Cardiac muscle cell (in vitro differentiated cells and primary cell): ENCODE measurements at places on chromosomes 2 and 18. TPM values are rescaled to one million over a fixed set of nuclear protein-coding genes. Genes with fewer than 3 reads are reported as not detected.
A peak's percentile ranks its signal among the peaks of the same experiment; 100 is the strongest.

The GPR55 gene
- polyA plus RNA-seq, result not detected in 2 replicates

GRCh38 chr2:139773720-139774277, 993.6 kb upstream of the NXPH2 start:
- DNase-seq, result no peak

The GALR1 gene
- polyA plus RNA-seq, result not detected in 2 replicates

- no peak for DNase-seq
Observed at GRCh38 chr2:26860211-26860850, 12.4 kb downstream of the DPYSL5 start.

DNA sequence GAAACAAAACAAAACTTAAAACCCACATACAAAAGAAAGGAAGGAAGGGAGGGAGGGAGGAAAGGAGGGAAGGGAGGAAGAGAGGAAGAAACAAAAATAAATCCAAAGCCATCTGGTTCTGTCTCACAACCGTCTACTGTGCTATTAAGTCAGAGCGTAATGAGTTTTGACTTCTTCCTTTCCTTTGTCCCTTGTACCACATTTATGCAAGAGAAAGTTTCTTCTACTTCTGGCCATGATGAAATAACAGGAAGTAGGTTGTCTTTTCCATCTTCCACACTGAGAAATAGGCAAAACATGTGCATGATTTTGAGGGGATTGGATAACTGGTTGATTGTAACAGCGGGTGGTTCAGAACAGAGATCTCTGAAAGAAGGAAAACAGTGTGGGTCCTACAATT, 121.4 kb downstream of the CTAGE1 start:
- no peak for DNase-seq

GRCh38 chr2:73366060-73366459, 19.6 kb upstream of the ALMS1 start:
- no peak for DNase-seq

The NXPH2 gene
- polyA plus RNA-seq, result 4.7 and 5.4 TPM in 2 replicates

GRCh38 chr2:226180281-226180884, 619.2 kb downstream of the IRS1 start:
- DNase-seq, result no peak

The LAMA1 gene
- 11.4 and 20.8 TPM in 2 replicates for polyA plus RNA-seq

DNA sequence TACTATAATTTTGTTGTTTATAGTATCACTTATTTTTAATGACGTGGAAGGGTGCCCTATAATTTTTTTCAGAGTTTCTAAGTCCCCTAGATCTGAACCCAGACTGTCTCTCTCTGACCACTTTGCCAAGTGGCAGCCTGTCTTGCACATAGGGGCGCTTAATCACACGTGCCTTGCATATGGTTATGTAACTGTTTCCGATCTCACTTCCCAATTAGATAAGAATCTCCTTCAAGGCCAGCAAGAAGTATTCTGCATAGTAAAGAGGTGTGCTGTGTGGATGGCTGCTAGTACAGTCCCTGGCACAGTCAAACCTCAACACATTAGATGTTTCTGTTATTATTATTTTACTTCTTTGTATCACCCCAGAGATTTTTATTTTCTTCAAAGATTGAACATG, 197.8 kb upstream of the SIX2 start:
- DNase-seq, result no peak

DNA sequence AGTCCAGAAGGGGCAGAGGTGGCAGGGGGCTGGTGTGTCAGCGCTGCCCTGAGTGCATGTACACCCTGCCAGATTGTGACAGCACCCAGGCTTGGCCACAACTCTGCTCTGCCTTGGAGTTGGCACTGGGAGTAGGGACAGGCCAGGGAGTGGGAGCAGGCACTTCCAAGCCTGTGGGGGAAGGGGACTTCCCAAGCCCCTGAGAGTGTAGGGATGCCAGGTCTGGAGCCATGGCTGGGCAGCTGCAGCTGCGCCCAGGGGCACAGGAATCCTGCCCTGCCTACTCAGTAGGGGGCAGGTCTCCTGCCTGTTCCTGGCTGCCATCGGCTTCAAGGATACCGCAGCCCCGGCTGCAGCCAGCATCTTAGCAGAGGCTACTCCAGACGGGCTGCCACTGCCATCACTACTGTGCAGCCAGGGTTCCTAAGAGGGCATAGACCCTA, 109.4 kb downstream of the CALCRL start:
- DNase-seq, result no peak

The CCBE1 gene
- 3.7 and 8.6 TPM in 2 replicates for polyA plus RNA-seq

DNA sequence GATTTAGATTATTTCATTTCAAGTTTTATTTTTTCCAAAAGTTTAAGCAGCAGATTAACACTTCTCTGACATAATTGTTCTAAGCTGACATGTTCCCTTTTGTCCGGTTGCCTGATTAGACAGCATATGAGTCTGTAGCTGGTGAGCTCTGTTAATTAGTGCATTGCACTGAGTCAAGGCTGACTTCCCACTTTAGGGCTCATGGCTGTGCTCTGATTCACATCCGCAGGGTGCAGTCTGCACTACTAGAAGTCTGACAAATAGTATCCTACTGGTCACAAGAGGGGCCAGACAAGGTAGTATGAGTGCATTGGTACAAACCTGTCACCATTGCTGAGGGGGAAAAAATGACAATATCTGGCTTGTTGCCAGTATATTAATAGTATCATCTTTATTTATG, 443.9 kb upstream of the ZNF804A start:
- DNase-seq, result no peak

- no peak for DNase-seq
Observed at GRCh38 chr18:48967545-48967944, 16.8 kb upstream of the SMAD7 start.

GRCh38 chr2:59791004-59791618, 762.3 kb downstream of the BCL11A start:
- DNase-seq, result peak; percentile 16

DNA sequence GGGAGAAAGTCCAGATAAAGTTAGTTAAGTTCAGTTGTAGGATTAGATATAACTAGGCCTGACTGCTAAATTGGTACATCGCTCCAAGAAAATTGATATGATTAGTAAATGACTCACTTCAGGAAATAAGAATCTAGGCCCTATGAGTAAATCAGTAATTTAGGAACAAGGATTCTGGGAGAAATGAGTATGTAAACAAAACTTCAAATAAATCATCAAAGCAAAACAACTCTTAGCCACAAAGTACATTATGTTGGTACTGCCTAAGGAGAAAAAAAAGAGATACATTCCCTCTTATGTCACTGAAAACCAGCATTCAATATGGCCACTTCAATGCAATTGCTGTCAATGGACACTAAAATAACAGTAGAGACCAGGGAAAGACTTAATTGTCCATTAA, 529.1 kb downstream of the ZNF804A start:
- no peak for DNase-seq

The CPO gene
- 0.42 TPM in 1 of 2 replicates, not detected in the other for polyA plus RNA-seq

GRCh38 chr18:22165049-22165602, 4.3 kb upstream of the GATA6 start:
- peak; percentile 66 for DNase-seq

- peak; percentile 39 for DNase-seq
Observed at GRCh38 chr18:46481847-46482245, 175.2 kb downstream of the LOXHD1 start.

DNA sequence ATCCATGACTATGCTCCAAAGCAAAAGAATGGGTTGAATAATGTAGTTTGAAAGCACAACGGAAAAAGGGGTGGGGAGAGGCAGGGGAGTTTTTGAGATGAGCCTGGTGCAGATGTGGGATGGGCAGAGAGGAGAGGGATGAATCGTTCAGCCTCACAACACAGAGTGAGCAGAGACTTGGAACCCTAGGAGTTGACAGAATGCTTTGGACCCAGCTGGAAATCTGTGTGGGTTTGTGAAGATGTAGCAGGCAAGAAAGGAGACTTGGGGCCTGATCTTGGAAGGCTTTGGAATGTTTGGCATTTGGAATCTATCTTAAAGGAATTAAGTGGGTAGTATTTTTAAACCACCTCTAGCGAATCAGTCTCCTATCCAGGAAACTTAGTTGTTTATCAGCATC, 66.0 kb upstream of the KCTD1 start:
- DNase-seq, result no peak

DNA sequence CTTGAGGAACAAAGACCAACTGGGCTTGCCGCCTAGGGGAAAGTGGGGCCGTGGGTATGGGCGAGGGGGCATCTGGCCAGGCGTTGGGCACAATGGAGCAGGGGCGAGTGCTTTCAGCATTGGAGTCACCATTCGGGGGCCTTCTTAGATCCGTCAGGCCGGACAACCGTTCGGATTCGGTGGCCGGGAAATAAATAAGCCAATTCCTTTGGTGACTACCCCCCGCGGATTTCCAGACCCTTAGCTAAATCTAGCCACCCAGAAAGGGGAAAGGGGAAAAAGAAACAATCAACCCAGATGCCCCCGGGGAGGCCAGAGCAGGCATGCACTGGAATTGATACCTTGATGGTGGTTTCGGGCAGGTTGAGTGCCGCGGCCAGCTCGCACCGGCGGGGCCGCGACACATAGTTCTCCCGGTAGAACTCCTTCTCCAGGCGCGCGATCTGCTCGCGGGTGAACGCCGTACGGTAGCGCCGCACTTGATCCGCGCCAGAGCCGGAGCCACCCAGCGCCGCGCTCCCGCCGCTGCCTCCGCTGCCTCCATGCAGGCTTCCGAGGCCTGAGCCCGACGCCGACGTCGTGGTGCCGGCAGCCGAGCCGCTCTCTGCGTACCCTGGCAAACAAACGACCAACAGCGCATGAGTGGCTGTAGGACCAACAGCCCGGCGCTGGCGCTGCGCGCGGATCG, 1.8 kb downstream of the EVX2 start:
- no peak for DNase-seq

The DNAJC5G gene
- polyA plus RNA-seq, result 4.4 and 7.5 TPM in 2 replicates

The IL1A gene
- polyA plus RNA-seq, result not detected in 2 replicates

- no peak for DNase-seq
Observed at GRCh38 chr2:99637159-99637697, 147.4 kb upstream of the REV1 start.
